ENCODE measurements at places on chromosomes 7 and 10.

DNA sequence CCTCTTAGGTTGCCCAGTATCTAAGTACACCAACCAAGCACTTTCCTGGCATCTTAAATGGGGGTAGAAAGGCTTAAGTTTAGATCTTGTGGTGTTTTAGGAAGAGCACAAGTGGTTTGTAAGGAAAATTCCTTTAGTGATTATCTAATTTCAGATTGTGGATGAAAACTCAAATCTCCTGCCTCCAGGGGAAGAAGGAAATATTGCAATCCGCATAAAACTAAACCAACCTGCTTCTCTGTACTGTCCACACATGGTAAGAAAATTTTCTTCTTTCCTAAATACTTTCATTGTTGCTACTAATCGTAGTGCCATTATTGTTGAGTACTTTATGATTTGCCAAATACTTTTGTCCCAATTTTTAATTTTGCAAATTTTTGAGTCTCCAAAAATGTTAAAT, 31.1 kb downstream of the ACSM6 start:
- DNase-seq, result no peak

DNA sequence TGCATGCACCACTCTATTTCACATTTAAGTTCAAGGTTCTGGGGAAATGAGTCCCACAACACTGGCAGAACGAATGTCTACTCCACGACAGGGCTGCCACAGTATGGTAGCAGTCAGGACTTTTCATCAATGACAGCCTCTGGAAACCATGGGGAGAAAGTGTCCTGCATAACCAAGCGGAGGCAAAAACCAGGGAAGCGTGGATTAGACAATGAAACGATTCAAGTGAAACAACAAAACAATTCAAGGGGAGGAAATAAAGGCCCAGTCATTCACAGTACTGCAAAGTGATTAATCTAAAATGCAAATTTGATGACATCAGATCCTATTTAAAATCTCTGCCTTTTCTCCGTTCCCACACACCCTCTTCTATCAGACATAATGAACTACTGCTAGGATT, 168.2 kb downstream of the DPY19L1 start:
- no peak for DNase-seq

GRCh38 chr7:142485617-142486226, 227.9 kb upstream of the PRSS58 start:
- DNase-seq, result no peak

- no peak for DNase-seq
These were observed 102.7 kb upstream of the NPTX2 start for GRCh38 chr7:98514211-98515031.

All from mesenchymal stem cell (in vitro differentiated cells and primary cell).